CD8-positive, alpha-beta memory T cell (primary cell): ENCODE measurements at places on chromosomes 7 and 10. TPM values are rescaled to one million over a fixed set of nuclear protein-coding genes. Genes with fewer than 3 reads are reported as not detected.

GRCh38 chr7:81007051-81007450 is 88.2 kb upstream of the SEMA3C start:
- DNase-seq = no peak

DNA sequence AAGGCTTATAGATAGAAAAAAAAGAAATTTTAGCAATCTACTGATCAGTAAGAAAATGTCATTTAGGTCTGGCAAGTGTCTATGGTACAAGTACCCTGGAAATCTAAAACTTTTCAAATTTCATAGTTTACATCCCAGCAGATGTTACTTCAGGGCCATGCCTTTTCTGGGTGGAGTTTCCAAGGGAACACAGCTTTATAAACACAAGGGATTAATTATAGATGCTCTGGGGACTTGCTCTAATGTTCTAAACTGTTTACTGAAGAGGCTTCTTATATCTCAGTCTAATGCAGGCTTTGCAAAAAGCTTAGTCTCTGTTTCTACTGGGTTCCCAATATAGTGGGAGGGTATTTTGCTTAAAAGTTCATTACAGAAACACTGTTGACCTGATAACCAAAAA is 3.1 kb downstream of the CD36 start:
- DNase-seq = no peak

DNA sequence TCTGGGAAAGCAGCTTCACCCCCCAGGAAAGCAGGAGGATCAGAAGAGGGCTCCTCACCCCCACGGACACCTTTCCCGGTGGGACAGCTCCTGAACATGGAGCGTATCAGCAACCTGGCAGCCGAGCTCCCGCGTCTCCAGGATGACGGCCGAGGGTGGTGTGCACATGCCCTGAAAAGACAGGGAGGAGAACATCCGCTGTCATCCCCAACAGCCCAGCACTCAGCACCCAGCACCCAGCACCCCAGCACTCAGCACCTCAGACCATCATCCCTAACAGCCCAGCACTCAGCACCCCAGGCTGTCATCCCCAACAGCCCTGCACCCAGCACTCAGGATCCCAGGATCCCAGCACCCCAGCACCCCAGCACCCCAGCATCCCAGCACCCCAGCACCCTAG is 3.9 kb upstream of the CFAP46 start:
- DNase-seq = no peak

The GIMAP8 gene
- 11.8 TPM for total RNA-seq

GRCh38 chr10:24597426-24597825 is 126.3 kb downstream of the ARHGAP21 start:
- no peak for DNase-seq

DNA sequence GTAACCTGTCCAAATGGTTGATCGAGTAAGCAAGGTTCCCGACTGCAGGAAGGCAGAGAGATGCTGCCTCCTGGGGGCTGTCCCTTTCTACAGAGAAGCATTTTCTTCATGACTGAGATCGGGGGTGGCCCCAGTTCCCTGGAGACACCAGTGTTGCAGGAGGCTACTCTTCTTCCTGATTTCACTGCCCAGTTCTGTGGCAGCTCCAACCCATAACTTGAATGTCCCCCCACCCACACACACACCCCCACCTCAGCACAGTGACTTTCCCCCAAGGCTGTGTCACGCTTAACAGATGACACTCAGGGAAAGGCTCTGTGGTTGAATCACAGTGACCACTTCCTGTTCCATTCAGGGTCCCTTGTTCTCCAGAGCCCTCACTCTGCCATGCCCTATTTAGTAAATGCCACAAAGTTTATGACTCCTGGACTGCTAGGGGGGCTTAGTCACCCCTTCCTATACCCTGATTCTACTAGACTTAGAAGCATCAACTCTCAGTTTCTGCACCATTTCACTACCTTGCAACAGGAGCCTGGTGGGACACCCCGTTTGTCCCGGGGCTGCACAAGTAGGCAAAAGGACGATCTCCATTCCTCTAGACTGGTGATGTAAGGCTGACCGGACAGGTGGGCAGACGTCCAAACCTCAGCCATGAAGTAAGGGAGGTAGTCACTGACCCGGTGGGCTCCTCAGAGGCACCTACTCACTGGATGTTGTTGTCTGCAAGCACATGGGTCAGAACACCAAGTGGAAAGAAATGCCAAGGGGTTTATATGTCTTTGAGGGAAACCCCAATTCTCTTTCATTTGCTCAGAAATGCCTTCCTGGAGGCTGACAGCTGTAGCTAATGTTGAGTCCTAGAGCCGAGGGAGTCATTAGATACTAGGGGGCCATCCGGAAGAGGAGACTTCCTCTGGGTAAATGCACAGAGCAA is 31.3 kb upstream of the SMC3 start:
- DNase-seq = peak; percentile 53

DNA sequence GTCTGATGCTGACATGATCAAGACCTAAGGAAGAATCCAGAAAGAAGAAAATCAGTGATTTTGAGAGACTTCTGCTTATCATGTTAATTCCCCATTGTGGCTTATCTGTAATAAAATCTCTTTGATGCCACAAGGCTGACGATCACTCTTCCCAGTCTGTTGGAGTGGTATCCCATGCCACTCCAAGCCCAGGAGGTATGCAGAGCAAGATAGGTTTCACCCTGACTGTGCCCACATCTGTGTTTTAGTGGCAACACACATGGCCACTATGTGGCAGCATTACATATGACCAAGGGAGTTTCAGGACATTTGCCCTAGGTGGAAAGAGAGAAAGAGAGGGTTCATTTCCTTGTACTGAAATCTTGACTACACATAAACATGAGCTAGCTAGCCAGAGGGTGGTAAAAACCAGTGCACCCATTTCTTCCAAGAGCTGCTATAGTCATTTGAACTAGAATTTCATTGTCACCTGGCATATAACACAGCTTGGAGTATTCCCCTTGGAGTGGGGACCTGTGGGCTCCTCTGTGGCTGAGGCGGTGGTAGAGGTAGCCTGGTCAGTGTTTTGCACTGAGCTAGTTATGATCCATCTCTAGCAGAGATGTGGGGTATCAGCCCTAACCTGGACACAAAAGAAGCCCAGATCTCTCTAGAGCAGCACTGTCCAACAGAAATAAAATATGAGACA is 20.8 kb downstream of the LAMB4 start:
- DNase-seq = no peak
